ENCODE measurements at places on chromosomes 1 and 21.

DNA sequence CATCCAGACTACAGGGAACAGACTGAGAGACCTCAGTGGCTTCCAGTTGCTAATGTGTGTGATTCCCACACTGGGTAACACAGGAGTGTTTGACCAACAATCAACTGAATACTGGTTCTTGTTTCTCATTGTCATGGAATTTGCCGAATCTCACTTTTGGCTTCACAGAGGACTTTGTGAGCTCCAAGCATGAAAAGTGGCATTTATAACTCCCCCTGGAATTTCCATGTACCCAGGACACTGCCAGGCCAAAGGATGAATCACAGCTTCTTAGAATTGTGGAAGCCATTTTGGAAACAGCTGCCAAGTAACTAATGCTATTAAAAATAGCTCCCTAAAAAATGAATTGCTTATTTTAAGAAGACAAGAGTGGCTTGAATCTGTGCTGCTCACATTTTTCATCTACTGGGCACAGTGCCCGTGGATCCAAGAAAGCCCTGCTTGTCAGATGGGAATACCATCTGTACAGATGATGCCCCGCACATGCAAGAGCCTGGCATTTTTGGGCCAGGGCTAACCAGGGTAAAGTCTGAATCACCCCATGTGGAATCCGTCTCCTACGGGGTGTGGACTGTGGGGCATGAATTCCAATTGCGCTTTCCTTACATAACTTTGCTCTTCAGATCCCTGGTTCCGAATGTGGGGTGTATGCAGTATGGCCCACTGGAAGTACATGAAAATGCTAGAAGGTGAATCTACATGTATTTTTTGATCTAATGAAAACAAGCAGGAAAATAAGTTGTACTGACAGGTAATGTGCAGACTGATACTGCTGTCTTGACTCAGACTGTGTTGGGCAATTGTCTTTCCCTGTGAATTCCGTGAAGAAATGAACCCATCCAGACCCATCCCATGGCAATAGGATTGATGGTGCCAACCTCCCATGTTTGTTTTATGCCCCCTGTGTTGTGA is 487.3 kb downstream of the SIPA1L2 start:
- no peak for DNase-seq

GRCh38 chr21:17660862-17661261 is 48.2 kb upstream of the BTG3 start:
- no peak for DNase-seq

DNA sequence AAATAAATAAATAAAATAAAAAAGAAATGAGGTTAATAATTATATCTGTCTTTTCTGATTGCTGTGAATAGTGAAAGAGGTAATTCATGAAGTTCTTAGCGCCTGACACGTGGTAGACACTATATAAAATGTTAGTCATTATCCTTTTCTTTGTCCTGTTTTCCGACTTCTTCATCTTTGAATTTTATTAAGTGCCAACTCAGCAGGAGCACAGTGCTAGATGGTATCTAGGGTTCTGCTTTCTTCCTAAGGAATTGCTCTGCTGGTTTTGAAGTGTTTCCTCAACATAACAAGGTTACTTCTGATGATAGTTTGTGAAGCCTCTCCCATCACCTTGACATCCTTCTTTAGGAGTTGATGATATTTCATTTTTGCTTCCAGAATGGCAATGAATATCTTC is 227.0 kb downstream of the DNM3 start:
- no peak for DNase-seq

DNA sequence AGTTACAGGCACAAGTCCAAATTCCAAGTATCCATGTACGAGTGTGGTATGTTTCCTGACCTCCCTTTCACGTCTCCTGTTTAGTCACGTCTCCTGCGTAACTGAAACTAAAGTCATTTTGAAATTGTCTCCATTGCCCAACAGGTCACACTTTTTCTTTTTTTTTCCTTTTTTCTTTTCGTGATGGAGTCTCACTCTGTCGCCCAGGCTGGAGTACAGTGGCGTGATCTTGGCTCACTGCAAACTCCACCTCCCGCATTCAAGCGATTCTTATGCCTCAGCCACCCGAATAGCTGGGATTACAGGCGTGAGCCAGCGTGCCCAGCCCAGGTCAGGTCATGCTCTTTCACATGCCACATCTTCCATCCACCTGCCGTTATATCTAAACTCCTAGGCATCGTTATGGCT is 38.2 kb downstream of the L1TD1 start:
- no peak for DNase-seq

DNA sequence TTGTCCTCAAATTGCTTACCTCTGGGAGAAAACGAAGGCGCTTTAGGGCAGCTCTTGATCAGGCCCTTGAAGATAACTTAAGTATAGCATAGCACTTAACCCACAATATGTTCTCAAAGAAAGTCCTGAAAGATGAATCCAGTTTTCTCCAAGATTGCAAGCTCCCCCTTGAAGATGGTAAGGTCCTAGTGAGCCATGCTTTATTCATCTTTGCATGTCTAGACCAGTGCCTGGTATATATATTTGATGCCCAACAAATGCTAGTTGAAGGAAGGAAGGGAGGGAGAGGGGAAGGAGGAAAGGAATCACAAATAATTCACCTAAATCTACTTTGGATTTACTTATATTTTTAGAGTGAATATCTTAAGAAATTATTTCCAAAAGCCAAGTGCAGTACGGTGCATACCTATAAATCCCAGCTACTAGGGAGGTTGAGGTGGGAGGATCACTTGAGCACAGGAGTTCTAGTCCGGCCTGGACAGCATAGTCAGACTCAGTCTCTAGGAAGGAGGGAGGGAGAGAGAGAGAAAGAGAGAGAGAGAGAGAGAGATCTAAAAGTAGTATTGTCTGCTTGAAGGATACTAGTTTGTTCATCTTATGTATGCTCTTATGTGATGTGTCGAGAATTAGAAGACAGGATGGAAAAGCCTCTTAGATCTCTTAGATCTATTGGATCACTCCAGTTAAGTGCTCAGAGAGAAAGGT is 25.0 kb downstream of the PBX1 start:
- DNase-seq: no peak

DNA sequence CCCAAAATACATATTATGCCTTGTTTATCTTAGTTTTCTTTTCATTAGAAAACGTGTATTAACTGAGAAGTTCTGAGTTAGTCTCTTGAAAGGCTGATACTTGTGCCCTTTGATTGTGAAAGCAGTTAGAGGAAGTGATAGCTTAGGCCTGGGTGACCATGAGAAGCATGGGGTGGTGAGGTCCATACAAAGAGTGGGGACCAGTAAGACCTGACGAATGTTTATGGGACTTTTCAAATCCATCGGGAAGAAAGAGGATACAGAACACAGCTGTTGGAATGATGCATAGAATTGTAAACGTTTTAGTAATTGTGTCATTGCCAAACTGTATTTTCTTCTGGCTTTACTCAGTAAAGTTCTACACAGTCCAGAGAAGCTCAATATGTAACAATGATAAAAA is 259.8 kb downstream of the LMO4 start:
- DNase-seq: no peak

DNA sequence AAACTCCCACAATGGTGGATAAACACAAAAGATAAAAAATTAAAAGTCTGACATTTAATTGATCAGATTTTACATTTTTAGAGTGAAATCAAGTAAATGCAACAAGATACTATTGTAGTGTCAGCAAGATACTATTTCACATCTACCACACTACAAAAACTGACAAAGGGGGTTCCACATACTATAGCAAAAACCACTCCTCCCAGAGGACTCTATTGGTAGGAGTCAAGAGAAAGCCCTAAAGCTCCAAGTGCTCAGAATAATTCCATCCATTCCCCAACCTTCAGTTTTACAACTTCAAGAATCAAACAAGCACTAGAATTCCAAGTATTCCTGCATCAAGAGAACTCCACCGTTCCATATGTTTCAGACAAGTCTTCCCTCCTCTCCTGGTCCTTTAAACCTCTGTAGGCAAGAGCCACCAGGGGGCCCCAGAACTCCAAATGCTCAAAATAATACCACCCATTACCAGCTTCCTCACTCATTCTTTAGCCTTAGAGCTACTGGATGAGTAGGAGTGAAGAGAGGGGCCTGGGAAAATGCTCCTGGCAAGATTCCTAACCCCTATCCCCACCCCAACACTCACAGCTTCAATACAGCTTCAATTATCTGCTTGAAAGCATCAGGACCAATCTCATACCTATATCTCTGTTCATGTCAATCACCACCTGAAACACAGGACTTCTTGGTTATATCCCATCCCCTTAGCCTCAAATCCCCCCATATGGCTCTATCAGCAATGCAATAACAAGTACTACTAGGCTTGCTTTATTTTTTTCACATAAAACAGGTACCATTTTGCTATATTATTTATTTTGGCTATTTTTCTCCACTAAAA is 9.9 kb downstream of the TOR1AIP2 start:
- DNase-seq: no peak

GRCh38 chr1:61419196-61419595 is 305.7 kb downstream of the TM2D1 start:
- DNase-seq: no peak

GRCh38 chr1:160353223-160353622 is 10.0 kb downstream of the NCSTN start:
- no peak for DNase-seq

GRCh38 chr1:185966471-185966870 is 232.3 kb downstream of the HMCN1 start:
- DNase-seq: no peak

DNA sequence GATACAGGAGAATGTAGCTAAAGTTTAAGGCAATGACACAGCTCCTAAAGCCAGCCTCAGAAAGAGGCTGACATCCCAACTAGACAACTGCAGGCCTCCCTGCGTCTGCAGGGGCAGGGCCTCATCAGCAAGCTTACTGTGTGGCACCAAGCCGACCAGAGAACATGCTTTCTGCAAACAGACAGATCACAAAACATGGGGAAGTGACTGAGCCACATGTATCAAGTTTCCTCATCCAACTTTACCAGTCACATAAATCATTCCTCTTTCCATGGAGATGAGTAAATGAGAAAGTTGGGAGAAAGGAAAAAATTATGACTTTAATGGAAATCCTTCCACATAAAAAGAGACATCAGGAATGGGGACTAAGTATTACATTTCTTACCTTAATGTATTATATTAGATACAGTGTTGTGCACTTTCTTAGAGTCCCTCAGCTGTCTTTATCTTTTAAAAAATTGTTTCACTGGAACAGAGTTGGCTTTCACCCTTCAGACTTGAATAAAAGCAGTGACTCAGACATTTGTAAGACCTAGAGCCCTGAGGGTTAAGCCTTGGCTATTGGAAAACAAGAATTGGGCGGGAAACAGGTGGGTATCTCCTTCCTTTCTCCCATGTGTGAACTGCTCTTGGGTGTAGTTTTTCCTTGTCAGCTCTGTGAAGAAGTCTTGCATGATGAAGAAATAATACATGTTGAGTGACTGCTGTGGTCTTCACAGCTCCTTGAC is 305.7 kb upstream of the SNX7 start:
- DNase-seq: no peak

DNA sequence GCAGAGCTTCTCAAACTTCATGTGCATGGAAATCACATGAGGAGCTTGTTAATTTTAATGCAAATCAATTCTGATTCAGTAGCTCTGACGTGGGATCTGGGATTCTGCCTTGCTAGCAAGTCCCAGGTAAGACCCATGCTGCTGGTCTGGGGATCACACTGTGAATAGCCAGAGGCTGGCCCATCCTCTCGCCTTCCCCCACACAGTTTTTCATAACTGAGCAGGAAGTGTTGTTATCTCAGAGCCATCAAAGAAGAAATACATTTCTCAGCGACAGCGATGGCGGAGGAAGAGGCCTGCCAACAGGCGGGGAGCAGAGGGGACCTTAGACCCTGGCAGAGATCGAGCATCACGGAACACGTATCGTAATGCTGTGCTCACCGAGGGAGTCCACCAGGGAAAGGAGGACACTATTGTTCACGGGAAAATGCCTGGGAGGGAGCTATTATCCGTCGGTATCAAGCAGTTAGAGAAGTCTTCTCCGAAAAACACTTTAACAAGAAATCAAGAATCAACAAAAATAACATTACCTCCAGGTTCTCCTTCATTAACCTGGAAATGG is 268.9 kb upstream of the TMEM51 start:
- DNase-seq: no peak

GRCh38 chr1:244957525-244957924 is 93.2 kb upstream of the HNRNPU start:
- DNase-seq: no peak

GRCh38 chr1:12046749-12047119 is 16.4 kb upstream of the TNFRSF8 start:
- DNase-seq: no peak

DNA sequence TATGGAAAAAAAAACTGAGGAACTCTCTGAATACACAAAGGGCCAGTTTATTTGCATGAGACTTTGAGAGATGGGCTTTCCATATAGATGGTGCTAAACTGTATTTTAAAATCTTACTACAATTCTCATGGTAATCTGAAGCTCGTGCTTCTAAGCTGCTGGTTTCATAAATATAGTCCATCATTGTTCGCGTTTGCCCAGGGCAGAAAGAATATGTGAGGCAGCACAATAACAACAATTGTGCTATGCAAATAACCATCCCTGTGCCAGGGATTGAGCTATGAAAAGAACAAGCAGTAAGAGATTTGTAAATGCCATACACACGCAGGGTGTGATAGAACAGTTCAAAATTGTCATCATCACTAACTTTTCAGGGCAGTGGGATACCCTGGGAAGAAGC is 4.9 kb upstream of the EPS15 start:
- no peak for DNase-seq

DNA sequence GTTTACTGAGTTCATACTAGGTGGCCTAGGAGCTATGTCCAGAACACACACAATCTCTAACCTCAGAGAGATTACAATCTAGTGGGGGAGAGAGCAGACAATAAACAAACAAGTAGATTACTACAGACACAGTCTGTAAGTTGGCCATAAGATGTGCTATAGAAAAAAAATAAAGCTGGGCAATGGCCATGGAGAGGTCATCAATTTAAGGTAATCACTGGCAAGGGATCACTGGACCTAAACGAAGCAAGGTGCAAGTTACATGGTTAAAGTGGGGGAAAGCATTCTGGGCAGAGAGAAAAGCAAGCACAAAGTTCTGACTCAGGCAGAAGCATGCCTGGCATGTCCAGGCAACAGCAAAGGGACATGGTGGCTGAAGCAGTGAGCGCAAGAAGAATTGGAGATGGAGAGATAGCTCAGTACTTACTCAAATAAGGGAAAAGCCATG is 147.0 kb downstream of the RERE start:
- no peak for DNase-seq

DNA sequence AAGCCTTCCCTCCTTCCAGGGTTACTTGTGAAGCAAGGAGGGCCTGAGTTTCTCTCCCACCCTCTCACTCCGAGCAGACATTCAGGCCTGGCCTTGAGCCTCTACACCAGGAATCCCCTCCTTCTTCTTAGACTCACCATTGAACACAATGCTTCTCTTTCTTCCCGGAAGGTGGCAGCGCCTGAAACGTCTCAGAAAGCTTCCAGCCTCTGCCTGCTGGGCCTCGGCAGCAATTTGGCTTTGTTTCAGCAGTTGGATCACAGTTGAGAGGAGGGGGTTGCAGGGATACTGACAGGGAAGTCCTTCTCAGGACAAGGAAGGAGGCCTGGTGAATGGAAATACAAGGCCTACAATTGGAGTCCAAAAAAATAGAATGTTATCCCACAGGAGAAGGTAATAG is 6.3 kb downstream of the CLDN8 start:
- DNase-seq: no peak
